ENCODE measurements at places on chromosomes 3 and 15.

- DNase-seq: peak; percentile 65
Measured at GRCh38 chr3:101988596-101988995, 139.3 kb downstream of the NFKBIZ start.

DNA sequence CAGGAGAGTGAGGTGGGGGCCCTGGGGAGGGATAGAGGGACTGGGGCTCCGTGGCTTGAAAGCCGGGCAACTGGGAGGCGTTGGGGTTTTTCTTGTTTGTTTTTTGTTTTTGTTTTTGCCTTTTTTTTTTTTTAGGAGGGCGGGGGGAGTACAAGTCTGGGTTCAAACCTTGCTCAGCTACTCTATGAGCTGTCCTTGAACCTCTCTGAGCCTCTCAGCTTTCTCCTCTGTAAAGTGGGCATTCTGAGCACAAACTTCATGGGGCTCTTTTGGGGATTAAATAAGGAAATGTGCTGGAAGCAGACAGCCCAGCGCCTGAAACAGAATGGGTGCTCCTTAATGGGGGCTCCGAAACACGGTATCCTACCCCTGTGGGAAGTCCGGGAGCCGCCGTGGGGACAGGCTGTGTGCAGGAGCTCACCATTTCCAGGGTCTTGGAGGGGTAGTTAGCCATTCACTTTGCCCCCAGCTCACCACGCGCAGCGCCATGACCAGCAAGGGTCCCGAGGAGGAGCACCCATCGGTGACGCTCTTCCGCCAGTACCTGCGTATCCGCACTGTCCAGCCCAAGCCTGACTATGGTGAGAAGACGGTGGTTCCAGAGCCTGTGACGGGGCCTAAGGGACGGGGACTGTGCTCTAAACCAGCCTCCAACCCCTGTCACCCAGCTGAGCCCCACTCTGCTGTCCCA, 388 bp downstream of the ACY1 start:
- no peak for DNase-seq

GRCh38 chr3:28980631-28981030, 300.2 kb upstream of the RBMS3 start:
- no peak for DNase-seq

- DNase-seq: no peak
Measured at GRCh38 chr15:71192816-71193215, 77.5 kb downstream of the THSD4 start.

DNA sequence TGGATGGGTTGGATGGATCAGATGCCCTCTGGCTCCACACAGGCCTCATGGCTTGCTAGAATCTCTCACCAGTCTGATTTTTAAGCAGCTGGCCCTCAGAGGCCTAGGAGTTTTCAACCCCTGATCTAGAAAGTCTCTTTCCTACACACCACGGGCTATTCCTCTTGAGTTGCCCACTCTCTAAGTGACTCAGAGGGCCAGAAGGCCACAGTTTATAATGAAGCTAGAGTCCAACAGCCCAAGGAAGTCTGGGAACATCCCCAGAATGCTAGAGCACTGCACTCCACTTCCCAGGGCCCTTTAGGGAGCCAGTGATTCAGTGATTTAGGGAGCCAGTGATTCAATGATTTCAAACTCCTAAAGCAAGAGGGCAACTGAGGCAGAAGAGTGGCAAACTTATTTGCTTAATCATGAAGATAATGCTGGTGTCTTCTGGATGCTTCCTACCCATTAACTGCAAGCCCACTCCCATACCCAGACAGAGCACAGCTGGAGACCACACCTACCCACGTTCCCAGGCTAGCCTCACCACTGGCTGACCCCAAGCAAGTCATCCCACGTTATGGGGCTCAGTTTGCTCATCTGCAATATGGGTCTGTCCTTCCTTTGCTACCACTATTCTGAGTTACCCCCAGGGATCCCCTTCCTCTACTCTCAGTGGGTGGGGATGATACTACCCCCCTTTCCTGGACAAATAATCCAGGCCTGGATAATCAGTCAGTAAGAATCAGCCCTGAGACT, 36.7 kb downstream of the ABTB1 start:
- DNase-seq: no peak

GRCh38 chr3:13189639-13190377, 116.6 kb upstream of the IQSEC1 start:
- peak; percentile 32 for DNase-seq

- no peak for DNase-seq
Measured at GRCh38 chr15:33581032-33581431, 270.3 kb downstream of the RYR3 start.

- DNase-seq: no peak
Measured at GRCh38 chr15:42843699-42844098, 76.9 kb downstream of the TTBK2 start.

DNA sequence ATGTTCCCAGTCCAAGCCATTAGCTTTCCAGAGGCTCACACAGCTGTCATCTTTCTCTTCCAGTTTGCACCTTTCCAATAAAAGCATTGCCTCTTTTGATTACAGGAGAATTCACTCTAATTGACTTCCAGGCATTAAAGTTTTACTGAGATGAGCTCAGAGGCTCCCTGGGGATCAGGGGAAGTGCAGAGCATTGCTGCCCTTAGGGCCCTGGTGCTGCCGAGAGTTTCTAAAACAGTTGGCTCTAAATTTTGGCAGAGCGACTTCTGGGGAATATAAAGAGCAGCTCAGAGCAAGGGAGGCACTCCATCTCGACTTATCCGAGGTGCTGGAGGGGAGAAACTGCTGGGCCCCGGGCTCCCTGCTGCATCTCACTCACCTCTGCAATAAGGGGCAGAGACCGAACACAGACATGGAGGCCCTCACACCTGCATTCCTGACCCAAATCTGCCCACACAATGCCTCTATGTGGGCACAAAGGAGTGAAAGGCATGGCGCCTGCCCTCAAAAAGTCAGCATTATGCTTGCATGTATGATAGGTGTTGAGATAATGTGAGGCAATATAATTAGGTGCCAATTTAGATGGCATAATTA, 61.7 kb downstream of the SCN11A start:
- no peak for DNase-seq

DNA sequence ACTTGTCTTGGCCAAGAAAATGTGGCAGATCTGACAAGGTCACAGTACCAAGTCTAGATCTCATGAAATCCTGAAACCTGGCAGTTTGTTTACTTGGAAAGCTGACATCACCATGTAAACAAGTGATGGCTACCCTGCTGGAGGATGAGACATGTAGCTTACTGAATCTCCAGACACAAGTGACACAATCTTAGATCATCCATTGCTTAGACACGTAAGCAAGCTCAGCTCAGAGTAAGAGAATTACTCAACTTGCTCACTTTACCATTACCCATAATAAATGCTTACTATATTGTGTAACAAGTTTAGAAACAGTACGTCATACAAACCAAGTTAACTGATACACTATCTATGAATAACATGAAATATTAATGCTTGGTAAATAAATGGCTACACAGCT, 263.8 kb downstream of the TBC1D5 start:
- DNase-seq: peak; percentile 20

GRCh38 chr3:110077093-110077492, 739.7 kb upstream of the DPPA4 start:
- DNase-seq: no peak

DNA sequence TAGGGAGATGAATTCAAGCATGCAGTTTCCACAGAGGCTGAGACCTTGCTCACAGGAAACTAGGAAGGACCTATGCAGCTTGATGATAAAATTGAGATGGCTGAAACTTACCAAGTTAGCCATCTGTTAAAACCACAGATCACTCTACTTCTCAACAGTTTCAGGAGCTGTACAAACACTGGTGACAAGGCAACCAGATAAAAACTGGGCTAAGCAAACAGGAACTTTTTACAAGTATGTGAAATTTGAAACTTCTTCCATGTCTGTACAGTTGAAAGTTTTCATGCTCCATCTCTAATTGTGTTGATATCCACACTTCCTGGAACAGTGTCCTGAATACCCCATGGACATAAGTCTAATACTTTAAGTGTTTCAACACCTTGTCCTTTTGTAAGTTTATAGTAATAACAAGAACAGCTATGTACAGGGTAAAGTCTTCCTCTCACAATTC, 78.2 kb downstream of the FAIM start:
- DNase-seq: no peak

DNA sequence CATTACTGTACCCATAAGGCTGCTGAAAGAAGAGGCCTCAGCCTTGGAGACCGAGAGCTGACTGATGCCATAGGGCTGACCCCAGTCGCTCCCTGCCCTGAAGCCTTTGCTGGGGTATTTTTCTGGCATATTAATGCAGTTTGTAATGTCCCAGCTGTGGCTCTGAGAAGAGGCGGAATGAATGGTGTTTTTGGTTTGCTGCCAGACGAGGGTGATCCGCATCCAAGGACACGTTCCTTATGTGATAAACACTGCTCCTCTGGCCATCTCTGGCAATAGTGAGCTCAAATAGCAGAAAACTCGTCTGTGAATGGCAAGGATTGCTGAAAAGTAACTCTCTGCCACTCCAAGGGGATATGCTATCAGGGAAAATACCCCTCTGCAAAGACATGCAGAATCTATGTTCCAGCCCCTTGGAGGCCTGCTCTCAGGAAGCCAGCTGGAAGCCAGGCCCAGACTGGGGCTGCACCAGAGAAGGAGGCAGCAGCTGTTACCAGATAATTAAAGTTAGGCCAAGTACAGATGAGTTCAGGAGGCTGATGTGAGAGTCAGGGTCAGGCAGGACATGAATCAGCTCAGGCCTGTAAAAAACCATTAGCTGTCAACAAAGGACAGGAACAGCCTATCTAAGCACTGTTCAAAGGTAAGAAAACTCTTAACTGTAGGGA, 28.9 kb upstream of the KLHL6 start:
- DNase-seq: no peak

GRCh38 chr3:146325170-146325569, 74.3 kb upstream of the PLSCR4 start:
- DNase-seq: no peak

DNA sequence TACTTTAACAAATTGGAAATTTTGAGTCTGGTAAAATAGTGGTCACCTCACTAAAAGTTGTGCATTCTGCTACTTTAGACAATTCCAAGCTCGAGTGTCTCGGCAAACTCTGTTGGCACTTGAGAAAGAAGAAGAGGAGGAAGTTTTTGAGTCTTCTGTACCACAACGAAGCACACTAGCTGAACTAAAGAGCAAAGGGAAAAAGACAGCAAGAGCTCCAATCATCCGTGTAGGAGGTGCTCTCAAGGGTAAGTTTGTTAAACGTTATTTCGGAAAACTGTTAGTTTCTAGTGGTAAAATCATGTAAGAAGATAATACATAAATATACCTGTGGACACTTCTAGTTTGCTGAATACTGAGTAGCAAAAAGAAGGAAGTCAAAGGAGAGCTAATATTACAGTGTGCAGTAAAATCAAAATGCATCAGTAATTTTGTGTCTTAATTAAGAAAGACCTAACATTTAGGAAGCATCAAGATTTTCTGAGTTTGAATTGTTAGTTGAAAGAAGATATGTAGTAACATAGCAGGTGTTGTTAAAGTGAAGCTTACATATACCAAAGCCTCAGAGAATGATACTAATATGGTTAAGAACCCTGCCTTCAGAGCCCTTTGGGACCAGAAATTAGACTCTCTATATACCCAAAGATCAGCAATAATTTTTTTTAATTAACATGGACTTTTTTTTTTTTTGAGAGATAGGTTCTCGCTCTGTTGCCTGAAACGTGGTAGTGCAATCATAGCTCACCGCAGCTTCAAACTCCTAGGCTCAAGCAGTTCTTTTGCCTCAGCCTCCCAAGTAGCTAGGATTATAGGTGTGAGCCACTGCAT, 23.0 kb downstream of the BUB1B start:
- DNase-seq: no peak

- no peak for DNase-seq
Measured at GRCh38 chr15:82294061-82294690, 31.6 kb downstream of the SAXO2 start.

GRCh38 chr3:44396200-44397171, 57.9 kb downstream of the TCAIM start:
- DNase-seq: no peak

DNA sequence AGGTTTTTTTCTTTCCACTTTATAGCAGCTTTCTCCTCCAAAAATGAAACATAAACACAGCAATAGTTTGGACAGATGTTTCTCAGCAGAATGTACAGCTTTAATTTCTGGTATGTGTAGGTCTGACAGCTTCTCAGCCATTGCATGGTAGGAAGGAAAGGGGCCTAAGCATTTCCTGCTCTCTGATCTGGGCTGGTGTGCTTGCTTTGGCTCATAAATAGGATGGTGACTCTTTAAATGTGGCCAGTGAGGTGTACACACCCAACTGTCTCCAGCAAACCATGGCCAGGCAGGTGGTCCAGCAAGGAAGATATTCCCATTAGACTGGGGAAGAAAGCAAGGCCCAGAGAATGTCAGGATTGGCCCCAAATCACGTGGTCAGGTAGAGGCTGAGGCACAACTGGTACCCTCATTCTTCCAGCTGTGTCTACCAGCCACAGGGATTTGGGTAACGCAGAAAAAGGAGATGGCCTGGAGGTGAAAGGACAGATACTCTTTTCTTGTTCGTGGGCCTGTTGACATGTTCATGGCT, 52.1 kb downstream of the ITGA11 start:
- no peak for DNase-seq

DNA sequence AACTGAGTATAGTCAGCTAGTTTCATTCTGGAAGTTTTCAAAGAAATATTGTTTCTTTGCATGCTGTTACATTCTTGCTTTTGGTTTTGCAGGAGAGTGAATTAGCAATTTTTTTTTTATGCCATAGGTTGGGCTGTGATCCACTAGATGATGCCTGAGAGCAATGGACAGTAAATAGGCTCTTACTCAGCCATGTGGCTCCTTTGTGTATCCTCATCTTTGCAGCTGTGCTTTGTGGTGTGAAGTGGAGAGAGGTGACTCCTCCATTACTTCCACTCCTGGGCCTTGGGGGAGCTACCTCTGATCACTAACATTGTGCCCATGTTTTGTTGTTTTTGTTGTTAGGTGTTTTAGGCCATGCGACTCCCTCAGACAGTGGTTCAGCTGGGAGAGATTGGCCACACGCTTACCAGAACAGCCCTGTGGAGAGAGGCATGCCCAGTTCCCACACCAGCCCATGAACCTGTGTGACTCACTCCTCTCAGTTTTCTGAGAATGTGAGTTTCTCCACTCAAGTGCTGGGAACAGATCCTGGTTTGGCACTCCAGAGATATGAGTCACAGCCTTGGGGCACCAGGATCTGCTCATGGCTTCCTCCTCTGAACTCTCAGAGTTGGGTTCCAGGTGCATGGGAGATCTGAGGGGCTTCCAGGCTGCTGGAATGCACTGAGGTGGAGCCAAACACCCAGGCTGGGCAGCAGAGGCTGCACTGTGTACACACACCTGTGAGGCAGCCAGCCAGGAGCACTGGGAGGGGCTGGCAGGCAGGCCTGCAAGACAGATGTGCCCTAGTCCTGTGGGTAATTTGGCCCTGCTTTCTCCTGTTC, 785.3 kb downstream of the ROBO2 start:
- DNase-seq: no peak

All from inflammatory macrophage treated with lipopolysaccharide for 1 hour (primary cell).